ENCODE measurements at places on chromosomes 4 and X.

DNA sequence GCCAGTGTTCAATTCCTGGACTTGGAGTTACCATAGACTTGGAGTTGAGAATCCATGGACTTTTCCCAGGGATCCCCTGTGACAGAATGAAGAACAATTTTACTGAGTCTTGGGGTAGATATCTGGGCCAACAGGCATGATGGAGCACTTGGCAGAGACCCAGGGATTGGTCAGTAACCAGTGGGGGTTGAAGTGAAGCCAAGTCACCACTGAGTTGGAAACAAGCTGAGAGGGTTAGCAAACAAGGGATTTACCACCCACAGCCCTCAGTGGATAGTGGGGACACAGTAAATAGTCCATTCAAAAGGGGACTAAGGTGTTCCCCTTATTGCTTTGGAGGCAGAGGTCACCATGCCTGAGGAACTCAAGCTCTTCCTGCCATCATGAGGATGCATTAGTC, 281.7 kb downstream of the PPP1R2C start:
- no peak for DNase-seq

GRCh38 chr4:53088152-53088551, 226.0 kb downstream of the RASL11B start:
- no peak for DNase-seq

GRCh38 chr4:123589301-123589700, 192.7 kb downstream of the SPRY1 start:
- DNase-seq = no peak

GRCh38 chrX:66020631-66021334, 19.1 kb downstream of the VSIG4 start:
- DNase-seq = no peak

DNA sequence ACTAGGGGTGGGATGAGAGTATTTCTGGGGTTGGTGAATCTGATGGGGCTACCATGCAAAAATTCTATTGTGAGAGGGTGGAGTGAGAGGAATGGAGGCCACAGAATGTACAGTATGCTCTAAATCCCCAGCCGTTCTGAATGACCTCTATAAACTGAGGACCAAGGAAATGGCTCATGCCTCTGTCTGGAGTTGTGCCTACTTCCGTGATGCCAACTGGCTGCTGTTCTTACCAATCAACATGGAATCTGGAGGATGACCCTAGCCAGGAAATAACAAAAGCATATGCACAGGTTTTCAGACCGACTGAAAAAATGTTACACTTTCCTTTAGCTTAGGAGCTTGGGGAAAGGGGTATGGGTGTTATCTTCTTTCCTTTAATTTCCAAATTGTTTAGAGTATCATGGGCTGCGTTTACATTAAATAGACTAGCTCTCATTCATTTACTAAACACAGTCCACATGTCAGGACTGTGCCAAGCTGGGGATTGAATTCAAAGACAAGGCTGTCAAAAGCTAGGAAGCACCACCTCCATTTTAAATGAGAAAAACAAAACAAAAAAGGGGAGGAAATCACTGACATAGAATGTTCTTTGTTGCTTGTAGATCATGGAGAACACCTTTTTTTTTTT, 20.2 kb upstream of the CCKAR start:
- no peak for DNase-seq

- no peak for DNase-seq
Observed at GRCh38 chr4:96894621-96895020, 1054.7 kb downstream of the PDHA2 start.

- no peak for DNase-seq
Observed at GRCh38 chr4:173039617-173040577, 128.7 kb upstream of the GALNT7 start.

DNA sequence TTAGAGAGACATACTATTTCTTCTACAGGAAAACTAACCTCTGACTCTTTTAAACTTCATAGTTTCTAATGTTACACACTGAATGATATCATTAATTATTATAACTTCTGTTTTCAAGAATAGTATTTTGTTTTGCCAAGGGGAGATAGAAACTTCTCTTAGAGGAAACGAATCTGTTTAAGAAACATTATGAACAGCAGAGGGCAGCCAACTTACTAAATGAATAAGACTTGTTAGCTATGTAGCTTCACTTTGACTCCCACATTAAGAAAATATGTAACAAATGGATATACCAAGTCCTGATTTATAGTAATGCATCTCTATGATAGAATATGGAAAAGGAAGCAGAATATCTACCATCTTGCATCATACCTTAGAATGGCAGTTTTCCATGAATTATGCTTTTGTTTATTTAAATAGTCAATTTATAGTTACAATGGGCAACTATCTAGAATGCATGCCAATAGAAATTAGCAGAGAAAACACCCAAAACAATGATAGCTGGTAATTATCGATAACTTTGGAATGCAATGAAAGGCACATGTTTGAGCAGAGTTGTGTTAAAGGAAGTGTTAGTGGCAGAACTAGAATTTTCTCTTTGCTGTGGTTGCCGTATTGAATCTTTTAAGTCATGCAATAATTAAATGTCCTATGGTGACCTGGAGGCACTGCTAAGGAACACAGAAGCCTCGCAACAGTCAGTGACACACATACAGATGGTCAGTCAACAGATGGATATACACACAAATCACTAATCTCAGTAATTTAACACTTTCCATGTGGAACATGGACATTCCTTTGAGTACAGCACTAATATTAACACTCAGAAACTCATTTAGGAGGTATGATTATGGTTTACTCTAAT, 105.7 kb upstream of the PDLIM3 start:
- no peak for DNase-seq

DNA sequence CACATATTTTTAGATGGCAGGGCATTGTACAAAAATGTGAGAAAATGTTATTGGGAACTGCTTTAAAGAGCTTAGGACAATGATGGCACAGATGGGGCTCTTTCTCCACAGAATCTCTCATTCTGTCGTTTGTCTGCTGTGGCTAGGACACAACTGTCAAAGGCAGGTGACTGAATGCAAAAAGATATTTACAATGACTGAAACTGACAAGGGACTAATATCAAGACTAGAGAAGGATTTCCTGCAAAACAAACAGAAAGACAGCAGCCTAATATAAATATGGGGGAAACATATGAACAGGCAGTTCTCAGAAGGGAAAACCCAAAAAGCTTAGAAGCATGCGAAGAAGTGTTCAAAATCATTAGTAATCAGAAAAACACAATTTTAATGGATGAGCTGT, 177.5 kb upstream of the AFF2 start:
- no peak for DNase-seq

DNA sequence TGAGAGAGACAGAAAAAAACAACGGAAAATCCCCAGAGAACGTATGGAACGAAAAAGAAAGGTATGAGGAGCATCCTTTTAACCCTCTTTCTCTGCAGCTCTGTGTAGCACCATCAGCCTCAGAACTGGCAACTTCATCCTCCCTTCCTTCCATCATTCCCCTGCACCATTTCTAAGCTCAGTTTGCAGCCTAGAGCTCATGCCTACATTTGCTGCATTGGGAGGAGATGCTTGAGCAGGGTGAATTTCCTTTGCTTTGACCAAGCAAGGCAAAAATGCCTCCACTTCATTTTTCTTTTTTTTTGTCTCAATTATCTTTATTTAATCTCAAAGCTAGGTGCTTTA, 67.9 kb downstream of the ANK2 start:
- DNase-seq = no peak

GRCh38 chr4:119040694-119041185, 94.9 kb upstream of the MYOZ2 start:
- DNase-seq = no peak

DNA sequence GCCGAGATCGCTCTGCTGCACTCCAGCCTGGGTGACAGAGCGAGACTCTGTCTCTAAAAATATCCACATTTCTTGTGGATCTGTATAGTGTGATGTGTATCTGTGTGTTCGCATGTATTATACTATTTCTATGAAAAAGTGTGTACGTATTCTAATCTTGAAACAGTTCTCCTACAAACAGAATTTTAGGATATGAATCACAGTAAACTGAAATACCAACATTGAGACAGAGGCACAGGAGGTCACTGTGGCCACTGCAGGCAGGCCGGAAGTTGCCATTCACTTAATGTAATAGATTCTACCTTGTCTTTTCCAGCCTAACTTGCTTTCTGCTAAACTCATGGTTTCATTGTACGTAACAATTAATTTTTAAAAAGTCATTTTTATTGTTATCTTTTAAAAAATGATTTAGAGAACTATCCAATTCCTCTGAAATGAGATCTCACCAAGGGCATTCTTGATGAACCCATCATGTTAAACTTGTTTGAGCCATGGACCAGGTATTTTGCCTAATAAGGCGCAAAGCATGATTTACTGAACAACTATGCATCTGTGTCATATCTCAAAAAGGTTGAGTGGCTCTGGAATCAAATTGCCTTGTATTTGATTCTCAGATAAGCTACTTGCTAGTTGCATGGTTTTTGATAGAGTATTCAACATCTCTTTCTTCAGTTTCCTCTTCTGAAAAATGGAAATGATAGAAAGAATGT, 154.9 kb upstream of the GYPA start:
- no peak for DNase-seq

DNA sequence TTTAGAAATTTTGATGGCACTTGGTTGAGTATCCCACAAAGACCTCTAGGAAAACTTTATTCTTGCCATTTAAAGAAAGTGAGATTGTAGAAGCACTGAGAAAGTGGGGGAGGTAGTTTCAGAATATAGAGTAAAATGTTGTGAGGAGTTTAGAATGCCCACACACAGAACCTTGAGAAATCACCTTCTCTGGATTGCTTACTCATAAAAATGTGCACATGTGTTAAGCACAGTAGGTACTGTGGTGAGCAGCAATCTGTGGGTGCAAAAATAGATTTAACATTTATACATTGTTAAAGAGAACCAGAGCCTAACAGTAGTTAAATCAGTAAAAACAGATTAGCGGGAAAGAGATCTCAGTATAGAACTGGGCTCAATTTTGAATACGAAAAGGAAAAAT, 201.2 kb upstream of the NWD2 start:
- DNase-seq = no peak

- DNase-seq = no peak
Observed at GRCh38 chrX:7985568-7985967, 58.4 kb upstream of the PNPLA4 start.

DNA sequence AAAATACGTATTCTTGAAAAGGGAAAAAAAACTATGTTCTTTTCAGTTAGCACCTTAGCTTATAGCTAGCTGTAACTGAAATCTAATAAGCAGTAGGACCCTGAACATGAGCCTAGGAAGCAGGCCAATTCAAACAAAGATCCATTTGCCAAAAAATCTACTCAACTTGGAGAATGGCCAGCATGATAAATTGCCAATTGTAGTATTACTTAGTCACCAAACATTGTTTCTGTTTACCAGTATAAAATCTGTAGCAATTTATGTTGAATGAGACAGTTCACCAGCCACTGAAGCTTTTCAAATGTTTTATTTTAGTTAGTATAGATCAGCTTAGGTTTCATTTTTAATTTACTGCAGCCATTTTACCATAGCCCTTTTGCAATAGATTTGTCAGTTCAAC, 323.6 kb upstream of the DIPK2B start:
- DNase-seq = no peak

DNA sequence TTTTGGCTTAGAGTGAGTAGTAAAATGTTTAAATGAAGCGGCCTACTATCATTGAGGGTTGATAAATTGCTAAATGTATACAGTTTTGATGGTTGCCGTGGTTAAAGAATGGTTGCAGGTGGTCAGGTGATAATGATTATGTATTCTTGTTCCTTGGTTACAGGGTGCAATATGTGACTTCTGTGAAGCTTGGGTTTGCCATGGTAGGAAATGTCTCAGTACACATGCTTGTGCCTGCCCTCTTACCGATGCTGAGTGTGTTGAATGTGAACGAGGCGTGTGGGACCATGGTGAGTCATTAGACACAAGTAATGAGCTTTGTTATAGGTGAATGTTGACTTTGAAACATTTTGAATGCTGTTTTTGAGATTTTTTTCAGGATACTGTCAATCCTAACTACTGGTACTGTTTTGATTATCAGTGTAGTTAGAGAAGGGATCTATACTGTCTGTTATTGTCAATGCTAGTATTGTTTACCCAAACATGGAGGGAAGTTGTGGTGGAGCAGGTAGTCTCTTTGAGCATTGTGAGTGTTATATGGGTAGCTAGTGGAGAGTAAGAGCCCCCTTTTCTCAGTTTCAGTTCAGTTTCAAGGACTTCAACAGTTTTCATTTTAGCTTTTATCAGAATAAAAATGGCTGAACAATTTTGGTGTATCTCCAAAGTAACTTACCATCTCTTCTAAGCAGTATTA, 8.9 kb downstream of the ZNF330 start:
- no peak for DNase-seq

DNA sequence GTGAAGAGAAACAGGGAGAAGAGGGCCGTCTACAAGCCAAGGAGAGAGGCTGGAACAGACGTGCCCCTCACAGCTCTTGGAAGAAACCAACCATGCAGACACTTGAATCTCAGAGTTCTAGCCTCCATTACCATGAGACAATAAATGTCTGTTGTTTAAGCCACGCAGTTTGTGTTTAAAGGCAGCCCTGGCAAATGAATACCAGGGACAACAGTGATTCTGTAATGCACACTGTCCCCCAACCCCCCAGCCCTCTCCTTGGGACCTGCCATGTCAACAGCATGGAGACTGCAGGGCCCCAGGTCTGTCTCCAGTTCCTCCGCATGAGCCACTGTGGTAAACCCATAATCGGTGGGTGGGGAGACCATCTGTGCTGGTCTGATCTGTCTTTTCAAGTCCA, 348.0 kb upstream of the KLF3 start:
- DNase-seq = no peak

DNA sequence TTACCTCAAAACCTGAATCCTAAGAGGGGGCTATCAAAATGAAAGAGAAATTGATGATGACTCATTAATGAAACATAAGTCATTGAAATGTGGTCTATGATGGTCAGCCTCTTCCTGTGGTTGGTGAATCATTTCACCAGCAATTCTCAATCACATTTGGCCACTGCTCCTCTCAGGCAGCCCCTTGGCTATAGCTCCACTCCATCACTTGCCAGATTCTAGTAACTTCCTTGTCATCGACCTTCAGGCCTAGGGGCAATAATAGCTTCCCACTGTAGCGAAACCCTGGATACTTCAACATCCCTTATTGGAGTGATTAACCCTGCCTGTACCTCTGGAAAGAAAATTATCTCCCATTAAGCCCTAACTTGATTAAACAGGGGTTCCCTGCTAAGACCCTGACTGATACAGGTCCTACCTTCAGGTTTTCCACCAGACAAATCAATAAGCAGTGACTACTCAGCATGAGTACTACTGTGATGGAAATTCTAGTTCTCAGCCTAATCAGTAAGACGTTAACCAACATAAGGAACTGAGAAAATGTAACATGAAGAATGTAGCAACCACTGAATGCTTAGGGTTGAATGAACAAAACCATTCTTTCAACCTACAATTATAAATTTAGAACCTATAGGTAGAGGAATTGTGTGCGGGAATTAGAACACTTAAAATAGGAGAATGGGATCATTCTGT, 30.4 kb downstream of the ADH7 start:
- no peak for DNase-seq
